ENCODE measurements at places on chromosomes 11 and 22. TPM values are rescaled to one million over a fixed set of nuclear protein-coding genes. Genes with fewer than 3 reads are reported as not detected.
A peak's percentile ranks its signal among the peaks of the same experiment; 100 is the strongest.

RNH1 gene
- 367 TPM for total RNA-seq

CD3D gene
- 0.83 TPM for total RNA-seq

TSPAN32 gene
- not detected for total RNA-seq

BTBD18 gene
- total RNA-seq: not detected

OR51B5 gene
- total RNA-seq: not detected

- peaks cover 15% of the 10 kb centered on the region for H3K36me3 ChIP-seq
- no peak overlapping the region for H3K27ac ChIP-seq
- H3K27me3 ChIP-seq: no peaks in the 10 kb centered on the region
- peaks cover 20% of the 10 kb centered on the region for H3K4me1 ChIP-seq
- DNase-seq: no peak
Observed at GRCh38 chr11:70304208-70304603, 33.7 kb downstream of the PPFIA1 start.

- peaks cover 51% of the 10 kb centered on the region for H3K4me1 ChIP-seq
- H3K27me3 ChIP-seq: no peaks in the 10 kb centered on the region
- peak; percentile 95 for DNase-seq
- no peaks in the 10 kb centered on the region for H3K36me3 ChIP-seq
- no peak overlapping the region for H3K4me3 ChIP-seq
Observed at GRCh38 chr11:73177778-73178539, 35.8 kb upstream of the FCHSD2 start.

DNA sequence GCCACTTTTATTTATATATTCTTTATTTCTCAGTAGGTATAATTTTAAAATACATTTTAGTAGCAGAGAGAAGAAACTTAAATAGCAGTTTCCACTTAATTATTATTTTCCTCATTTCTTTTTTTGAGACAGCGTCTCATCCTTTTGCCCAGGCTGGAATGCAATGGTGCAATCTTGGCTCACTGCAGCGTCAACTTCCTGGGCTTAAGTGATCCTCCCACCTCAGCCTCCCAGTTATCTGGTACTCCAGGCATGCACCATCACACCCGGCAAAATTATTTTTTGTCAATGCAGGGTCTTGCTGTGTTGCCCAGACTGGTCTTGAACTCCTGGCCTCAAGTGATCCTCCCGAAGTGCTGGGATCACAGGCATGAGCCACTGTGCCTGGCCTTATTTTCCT lies 38.3 kb downstream of the ATG13 start:
- H3K27ac ChIP-seq: no peak overlapping the region
- H3K4me3 ChIP-seq: no peak overlapping the region
- no peaks in the 10 kb centered on the region for H3K27me3 ChIP-seq
- H3K36me3 ChIP-seq: peaks cover 98% of the 10 kb centered on the region
- DNase-seq: no peak

GRCh38 chr22:22687638-22688500 lies 43.5 kb downstream of the GGTLC2 start:
- no peaks in the 10 kb centered on the region for H3K27me3 ChIP-seq
- no peak overlapping the region for H3K4me3 ChIP-seq
- peaks cover 24% of the 10 kb centered on the region for H3K4me1 ChIP-seq
- DNase-seq: no peak

DNA sequence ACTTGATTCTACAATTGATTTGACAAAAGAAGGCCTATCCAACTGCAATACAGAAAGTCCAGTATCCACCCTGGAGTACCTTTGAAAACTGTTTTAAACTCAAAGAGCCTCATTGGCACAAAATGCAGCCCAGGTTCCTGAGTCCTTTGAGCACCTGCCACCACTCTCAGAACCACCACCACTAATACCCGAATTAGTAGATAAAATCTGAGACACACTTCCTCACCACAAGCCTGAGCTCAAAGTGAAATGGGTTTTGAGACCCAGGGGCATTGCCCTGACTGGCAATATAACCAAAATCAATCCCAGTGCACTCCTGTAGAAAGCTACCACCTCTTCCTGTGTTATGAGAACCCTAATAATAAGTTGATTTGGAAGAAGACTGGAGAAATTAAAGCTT lies 215.7 kb downstream of the CSNK2A3 start:
- no peaks in the 10 kb centered on the region for H3K36me3 ChIP-seq
- H3K27me3 ChIP-seq: no peaks in the 10 kb centered on the region
- no peak overlapping the region for H3K4me3 ChIP-seq
- H3K27ac ChIP-seq: no peak overlapping the region
- DNase-seq: no peak

DNA sequence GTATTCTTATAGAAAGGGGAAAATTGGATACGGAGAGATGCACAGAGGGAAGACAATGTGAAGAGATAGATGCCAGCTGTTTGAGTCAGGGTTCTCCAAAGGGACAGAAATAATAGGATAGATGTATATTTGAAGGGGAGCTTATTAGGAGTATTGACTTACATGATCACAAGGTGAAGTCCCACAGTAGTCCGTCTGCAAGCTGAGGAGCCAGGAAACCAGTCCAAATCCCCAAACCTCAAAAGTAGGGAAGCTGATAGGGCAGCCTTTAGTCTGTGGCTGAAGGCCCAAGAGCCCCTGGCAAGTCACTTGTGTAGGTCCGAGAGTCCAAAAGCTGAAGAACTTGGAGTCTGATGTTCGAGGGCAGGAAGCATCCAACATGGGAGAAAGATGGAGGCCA lies 569.6 kb upstream of the LARGE1 start:
- H3K36me3 ChIP-seq: no peaks in the 10 kb centered on the region
- H3K27me3 ChIP-seq: no peaks in the 10 kb centered on the region
- H3K4me1 ChIP-seq: no peaks in the 10 kb centered on the region
- no peak overlapping the region for H3K27ac ChIP-seq
- no peak overlapping the region for H3K4me3 ChIP-seq

GRCh38 chr11:9681583-9682372 lies 17.9 kb downstream of the SWAP70 start:
- DNase-seq: no peak
- H3K27me3 ChIP-seq: no peaks in the 10 kb centered on the region
- H3K27ac ChIP-seq: no peak overlapping the region

DNA sequence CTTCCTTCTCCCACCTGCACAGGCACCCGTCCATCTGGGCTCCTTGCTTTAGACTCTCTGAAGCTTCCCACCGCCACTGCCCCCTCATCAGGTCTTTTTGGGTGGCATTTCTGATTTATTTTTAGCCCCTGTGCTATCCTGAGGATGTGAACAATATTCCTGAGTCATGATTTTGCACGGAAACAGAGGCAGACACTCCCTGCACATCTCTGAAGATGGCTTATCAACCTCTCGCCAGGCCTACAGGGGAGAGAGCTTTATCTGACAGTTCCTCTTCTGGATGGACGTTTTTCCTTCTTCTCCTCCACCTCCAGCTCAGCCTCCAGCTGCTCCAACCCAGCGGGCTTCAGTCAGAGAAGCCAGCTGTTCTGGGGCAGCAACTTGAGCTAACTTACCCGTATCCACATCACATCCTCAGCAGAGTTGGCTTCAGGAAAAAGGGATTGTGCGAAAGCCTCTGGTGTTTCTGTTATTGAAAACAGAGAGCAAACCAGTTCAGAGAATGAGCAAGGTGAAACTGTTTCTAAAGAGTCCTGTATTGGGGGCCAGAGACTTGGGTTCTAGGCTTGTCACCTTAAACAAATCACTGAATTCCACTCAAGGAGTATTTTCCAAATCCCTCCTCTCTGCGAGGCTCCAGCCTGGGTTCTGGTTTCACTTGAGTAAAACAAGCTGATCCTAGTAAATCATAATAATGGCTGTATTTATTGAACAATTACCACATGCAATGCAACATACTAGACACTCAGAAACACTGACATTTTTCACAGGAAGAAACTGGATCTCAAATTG lies 33.1 kb upstream of the ETS1 start:
- no peak for DNase-seq
- H3K4me3 ChIP-seq: no peak overlapping the region
- H3K27ac ChIP-seq: no peak overlapping the region
- no peaks in the 10 kb centered on the region for H3K27me3 ChIP-seq
- H3K4me1 ChIP-seq: peaks cover 8% of the 10 kb centered on the region
- H3K36me3 ChIP-seq: no peaks in the 10 kb centered on the region

DNA sequence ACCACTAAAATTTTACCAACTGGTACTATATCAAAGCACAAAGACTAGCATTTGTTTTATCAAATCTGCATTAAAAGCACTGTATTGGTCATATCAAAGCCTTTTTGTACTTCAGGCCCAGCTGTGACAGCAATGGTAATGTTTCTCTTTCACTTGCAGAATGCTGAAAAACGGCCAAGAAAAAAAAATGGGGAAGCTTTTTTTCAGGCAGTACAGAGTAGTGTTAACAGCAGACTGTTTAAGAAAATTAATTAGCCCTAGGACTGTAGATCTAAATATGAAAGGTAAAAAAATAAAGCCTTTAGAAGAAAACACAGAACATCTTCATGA lies 33.3 kb downstream of the DENND5A start:
- H3K27me3 ChIP-seq: no peaks in the 10 kb centered on the region
- H3K4me1 ChIP-seq: peaks cover 50% of the 10 kb centered on the region
- H3K27ac ChIP-seq: peak overlapping the region; percentile 76
- no peak for DNase-seq

DNA sequence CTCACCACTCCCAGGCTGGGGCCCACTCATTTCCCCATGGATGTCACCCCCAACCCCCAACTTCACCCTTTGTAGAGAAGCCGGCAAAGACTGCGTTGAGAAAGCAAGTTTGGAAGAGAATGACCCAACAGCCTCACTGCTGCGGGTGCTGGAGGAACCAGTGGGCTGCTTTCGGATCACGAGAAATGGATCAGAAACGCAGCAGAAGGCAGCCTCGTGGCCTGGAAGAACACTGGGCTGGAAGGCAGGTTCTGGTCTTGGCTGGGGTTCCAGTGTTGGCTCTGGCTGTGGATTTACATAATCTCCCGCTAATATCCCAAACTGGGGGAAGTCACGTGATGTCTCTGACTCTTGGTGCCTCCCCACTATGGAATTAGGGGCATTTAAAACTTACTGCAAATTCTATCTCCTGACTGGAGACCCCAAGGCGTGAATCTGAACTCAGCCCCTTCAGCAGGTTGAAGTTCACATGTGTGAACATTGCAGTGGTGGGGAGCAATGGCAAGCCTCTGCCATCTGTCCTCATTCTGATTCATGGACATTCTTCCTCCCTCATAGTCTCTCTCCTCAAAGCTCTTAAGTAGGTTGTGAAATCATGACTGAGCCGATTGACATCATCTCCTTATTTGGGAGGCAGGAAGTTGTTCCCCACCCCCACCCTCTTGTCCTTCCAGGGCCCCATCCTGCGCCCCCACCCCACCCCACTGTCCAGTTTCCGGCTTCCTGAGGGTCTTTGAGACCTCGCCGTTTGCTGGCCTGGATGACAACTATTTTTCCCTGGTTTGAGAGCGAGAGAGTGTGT lies 37.0 kb upstream of the TIMP3 start:
- no peaks in the 10 kb centered on the region for H3K36me3 ChIP-seq
- peak overlapping the region; percentile 51 for H3K27ac ChIP-seq
- no peak for DNase-seq
- no peak overlapping the region for H3K4me3 ChIP-seq
- no peaks in the 10 kb centered on the region for H3K27me3 ChIP-seq
